ENCODE measurements at places on chromosomes 5 and 9.

GRCh38 chr9:8574846-8575245 lies 775.3 kb upstream of the DMAC1 start:
- peaks cover 5% of the 10 kb centered on the region for H3K27me3 ChIP-seq
- H3K36me3 ChIP-seq, result no peaks in the 10 kb centered on the region
- no peak overlapping the region for H3K27ac ChIP-seq
- H3K4me3 ChIP-seq, result no peak overlapping the region
- H3K4me1 ChIP-seq, result no peaks in the 10 kb centered on the region

- no peaks in the 10 kb centered on the region for H3K36me3 ChIP-seq
- no peaks in the 10 kb centered on the region for H3K4me1 ChIP-seq
- ATAC-seq, result no peak
- H3K27me3 ChIP-seq, result no peaks in the 10 kb centered on the region
Observed at GRCh38 chr5:28403846-28404245, 1365.5 kb upstream of the CDH9 start.

GRCh38 chr5:160398806-160399205 lies 1.0 kb downstream of the FAM200C start:
- ATAC-seq, result no peak
- H3K4me3 ChIP-seq, result peak overlapping the region; percentile 86
- H3K27ac ChIP-seq, result peak overlapping the region; percentile 90
- peaks cover 8% of the 10 kb centered on the region for H3K4me1 ChIP-seq
- H3K27me3 ChIP-seq, result no peaks in the 10 kb centered on the region

DNA sequence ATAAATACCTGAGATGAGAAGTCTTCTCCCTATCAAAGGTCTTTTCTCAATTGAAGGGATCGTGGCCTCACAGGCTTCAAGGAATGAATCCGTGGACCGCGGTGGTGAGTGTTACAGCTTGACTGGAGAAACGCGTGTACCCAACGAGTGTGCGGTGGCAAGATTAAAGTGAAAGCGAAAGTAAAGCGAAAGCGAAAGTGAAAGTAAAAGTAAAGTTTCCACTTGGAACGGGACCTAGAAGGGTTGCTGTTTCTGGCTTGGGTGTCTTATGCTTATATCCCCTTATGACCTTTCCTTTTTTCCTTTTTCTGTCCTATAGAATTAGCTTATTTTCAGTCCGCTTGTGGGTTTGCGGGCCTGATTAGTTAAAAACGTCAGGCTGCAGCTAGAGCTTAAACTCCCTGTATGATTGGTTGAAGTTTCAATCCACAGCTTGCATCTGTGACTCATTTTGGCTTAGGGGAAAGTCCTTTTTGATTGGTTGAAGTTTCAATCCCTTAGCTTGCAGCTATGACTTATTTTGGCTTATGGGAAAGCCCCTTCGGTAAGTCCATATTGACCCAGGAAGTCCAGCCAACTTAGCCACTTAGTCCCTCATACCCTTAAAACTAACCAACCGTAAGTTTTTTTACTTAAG lies 924.3 kb upstream of the CDH10 start:
- peak overlapping the region; percentile 28 for H3K4me3 ChIP-seq
- no peaks in the 10 kb centered on the region for H3K27me3 ChIP-seq

DNA sequence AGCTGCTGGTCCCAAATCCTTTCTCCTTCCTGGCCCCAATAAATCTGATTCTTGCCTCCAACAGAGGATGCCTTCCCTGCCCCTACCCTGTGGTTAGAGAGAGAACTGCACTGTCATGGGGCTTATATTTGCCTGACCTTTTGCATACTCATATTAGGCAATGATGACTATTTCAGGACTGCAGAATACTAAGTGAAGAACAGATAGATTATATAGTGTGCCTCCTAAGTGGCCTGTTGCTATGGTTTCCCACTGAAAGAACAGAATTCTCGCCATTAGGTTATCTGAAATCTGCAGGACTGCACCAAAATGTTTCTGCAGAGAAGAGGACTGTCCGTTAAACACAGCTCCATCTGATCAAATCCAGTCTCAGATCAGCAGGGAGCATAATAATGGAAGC lies 87.3 kb upstream of the CCNG1 start:
- H3K36me3 ChIP-seq, result no peaks in the 10 kb centered on the region
- H3K27me3 ChIP-seq, result peaks cover 8% of the 10 kb centered on the region
- no peak for ATAC-seq
